ENCODE measurements at places on chromosomes 11 and 22.

DNA sequence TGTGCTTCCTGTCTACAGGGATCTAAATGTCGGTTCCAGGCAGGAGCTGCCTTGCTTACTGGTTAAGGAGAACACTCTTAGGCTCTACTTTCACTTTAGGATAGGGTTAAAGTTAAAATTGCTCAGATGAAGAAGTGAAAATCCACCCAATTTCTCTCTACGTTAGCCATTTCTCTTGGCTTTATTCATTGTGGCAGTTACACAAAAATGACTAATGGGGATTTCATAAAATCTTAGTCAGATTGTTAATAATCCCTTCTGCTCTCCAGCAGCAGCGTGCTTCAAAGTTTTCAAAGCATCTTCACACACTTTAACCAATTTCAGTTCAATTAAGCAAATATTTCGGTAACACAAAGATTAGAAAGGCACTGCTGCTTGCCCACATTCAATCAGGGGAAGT is 58.4 kb upstream of the RCN1 start:
- no peak for DNase-seq

- no peak for DNase-seq
Observed at GRCh38 chr11:655036-655726, 18.1 kb downstream of the DRD4 start.

DNA sequence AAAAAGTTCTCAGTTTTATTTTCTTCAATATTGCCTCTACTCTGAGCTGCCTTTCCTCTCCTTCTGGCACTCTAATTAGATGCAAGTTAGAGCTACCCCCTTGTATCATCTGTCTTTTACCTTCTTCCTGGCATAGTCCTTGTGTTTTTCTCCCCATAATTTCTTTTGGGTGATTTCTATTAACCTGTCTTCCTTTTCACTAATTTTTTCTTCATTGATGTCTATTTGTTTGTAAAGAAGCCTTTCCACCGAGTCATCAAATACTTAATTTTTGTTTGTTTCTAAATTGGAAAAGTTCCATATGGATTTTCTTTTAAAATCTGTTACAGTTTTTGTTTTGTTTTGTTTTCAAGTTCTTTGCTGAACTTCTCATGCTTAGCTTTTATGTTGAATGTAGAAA is 558.1 kb downstream of the TBC1D22A start:
- DNase-seq = no peak

DNA sequence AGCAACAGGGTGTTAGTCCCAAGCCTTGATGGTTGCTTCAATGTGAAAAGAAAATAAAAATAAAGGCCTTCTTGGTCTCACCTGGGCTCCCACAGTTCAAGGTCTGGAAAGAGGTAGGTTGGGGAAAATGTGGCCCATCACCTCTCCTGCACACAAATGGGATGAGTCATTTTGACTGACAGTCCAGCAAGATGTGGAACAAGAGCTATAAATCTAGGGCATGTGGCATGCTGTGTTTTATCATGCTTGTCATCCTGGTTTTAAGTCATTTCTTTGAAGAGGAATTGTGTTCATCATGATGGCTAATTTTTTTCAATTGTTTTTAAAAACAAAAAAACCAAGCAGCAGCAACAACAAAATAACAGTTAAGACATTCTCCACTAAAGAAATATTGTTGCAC is 503.7 kb downstream of the NTM start:
- no peak for DNase-seq

DNA sequence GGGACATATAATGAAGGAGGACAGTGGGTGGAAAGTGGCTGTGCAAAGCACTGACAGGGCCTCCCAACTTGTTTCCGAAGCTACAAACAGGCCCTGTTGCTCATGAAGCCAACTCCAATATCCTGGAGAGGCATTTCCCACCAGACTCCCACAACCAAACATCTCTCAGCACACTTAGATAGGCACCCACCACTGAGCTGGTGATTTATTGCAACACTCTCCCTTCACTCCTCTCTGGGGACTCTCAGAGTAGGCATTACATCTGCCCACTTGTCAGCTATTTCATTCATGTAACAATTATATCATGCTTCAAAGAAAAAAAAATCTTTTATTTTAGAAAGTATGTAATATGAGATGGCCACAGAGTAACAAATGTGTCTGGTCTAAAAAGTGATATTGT is 32.1 kb upstream of the PPP2R1B start:
- DNase-seq = no peak

- DNase-seq = no peak
Observed at GRCh38 chr22:28175730-28176492, 256.9 kb upstream of the PITPNB start.

DNA sequence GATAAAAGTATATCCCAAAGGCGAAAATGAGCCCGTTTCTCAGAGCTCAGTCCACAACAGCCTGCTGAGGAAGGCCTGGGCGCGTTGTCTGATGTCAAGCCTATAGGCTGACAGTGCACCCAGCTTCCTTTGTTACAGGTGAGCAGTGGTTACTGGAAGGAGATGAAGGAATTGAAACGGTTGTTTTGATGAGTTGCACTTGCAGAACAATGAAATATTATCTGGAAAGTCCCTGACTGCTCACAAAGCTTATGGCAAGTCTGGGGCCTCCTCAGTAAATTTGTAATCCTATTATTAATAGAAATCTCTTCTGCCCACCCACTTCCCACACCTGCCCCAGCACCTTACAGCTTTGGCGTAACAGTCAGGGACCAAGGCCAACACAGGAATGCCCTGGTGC is 77.8 kb downstream of the C11orf91 start:
- no peak for DNase-seq

GRCh38 chr22:48091060-48091650 is 1328.7 kb downstream of the TBC1D22A start:
- no peak for DNase-seq

DNA sequence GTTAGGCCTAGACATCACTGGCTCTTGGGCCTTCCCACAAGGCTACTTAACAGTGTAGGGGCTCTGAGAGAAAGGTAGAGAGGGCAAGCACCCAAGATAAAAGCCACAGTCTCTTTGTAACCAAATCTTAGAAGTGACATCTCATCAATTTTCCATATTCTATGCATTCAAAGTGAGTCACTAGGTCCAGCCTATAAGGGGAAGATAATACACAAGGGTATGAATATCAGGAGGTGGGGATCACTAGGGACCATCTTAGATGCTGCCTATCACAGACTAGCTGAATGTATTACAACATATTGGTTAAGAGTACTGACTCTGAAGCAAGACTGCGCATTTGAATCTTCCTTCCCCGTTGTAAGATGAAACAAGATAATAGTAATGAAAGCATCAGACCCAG is 144.1 kb downstream of the RBFOX2 start:
- DNase-seq = no peak

GRCh38 chr11:94477624-94478023 is 16.0 kb downstream of the MRE11 start:
- DNase-seq = no peak

- no peak for DNase-seq
Observed at GRCh38 chr11:112511271-112511670, 250.6 kb upstream of the PLET1 start.

DNA sequence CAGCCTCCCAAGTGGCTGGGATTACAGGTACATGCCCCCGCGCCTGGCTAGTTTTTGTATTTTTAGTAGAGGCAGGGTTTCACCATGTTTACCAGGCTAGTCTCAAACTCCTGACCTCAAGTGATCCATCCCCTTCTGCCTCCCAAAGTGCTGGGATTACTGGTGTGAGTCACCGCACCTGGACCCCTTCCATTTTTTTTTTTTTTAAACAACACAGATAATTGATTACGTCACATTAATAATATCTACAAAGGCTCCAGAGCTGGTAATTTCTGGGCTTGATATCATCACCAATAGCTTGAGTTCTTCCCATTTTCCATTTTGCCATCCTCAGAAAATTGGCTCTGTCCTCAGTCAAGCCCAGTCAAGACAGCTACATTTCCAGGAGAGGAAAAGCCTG is 7.2 kb downstream of the TTLL1 start:
- DNase-seq = no peak

- no peak for DNase-seq
Observed at GRCh38 chr11:122395282-122395681, 260.2 kb upstream of the UBASH3B start.

DNA sequence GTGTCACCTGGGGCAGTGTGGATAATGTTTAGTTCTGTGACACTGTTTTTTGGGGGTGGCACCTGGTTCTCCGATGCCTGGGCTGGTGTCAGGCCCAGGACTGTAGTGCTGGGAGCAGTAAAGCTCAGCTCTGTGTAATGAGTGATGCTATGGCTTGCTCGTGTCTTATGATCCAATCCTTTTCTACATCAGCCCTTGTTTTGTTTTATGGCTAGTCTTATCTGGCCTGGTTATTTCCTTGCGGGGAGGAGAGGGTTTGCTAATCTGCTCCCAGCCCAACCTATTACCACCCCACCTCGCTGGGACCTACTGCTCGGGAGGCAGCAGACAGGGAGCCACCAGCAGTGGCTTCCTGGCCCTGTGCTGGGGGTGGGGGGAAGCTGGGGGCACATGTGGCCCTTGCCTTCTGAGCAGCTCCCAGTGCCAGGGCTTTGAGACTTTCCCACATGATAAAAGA is 35.0 kb upstream of the TPBGL start:
- no peak for DNase-seq

- no peak for DNase-seq
Observed at GRCh38 chr11:13343931-13344717, 66.5 kb downstream of the BMAL1 start.

DNA sequence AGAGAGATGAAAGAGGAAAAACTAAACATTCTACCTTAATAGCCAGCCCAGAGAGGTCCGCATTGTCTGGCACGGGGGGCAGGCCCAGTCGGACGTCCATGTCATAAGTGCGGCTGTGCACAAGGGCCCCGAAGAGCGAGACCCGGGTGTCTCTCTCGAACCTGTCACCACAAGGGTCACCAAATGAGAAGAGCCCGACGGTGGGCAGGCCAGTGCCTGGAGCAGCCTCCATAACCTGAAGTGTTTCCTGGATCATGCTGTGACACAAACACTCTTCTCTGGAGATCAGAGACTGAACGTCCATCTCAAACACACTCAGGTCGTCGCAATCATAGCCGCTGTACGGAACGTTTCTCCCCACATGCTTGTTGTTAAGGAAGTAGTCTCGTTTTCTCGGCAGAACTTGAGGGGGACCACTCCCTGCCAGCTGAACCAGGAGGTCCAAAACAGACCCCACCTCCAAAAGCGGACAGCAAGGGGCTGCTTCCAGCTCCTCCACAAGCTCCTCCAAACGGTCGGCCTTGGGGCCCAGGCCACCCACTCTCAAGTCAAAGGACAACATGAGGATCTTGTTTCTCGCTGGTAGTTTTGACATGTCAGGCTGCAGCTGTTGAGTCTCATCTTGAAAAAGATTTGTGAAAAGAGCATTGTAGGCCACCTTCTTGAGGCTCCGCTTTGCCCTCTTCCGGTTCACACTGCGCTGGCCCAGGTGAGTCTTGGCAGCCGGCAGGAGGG is 971 bp downstream of the TUBGCP6 start:
- DNase-seq = no peak

DNA sequence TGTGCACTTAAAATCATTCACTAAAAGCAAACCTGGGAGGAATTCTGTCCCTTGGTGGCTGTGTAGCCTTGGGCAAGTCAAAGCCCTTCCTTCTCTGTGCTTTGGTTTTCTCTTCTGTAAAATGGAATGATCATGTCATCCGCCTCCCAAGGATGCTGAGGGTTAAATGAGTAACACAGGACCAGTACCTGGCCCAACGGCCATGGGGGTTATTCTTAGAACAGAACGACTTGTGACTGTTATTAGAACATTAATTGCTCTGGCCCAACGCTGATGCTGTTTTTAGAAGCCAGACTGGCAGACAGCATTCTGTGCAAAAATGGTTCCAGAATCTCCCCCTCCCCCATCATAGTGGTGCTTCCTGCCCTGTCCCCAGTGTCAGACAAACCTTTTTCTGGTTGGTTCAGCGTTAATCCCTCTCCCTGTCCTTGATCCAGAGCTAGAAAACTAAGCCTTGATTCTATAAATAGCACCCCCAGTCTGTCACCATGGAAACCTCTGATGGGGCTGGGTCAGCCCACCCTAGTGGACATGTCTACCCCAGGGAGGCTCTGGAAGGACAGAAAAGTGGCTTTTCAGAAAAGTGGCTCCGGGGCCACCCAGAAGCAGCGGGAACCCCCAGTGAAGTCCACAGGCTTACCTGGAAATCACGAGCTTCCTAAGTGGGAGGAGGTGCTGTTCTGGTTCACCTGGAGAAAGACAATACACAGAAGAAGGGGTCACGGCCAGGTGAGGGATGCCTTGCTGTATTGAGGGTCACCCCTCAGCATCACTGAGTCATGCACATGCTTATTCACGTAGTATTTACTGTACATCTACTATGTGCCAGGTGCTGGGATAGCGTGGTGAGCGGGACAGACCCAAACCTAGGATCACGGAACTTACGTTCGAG is 15.5 kb upstream of the TFIP11 start:
- DNase-seq = peak; percentile 16

GRCh38 chr11:75272821-75273301 is 32.3 kb downstream of the TPBGL start:
- no peak for DNase-seq

DNA sequence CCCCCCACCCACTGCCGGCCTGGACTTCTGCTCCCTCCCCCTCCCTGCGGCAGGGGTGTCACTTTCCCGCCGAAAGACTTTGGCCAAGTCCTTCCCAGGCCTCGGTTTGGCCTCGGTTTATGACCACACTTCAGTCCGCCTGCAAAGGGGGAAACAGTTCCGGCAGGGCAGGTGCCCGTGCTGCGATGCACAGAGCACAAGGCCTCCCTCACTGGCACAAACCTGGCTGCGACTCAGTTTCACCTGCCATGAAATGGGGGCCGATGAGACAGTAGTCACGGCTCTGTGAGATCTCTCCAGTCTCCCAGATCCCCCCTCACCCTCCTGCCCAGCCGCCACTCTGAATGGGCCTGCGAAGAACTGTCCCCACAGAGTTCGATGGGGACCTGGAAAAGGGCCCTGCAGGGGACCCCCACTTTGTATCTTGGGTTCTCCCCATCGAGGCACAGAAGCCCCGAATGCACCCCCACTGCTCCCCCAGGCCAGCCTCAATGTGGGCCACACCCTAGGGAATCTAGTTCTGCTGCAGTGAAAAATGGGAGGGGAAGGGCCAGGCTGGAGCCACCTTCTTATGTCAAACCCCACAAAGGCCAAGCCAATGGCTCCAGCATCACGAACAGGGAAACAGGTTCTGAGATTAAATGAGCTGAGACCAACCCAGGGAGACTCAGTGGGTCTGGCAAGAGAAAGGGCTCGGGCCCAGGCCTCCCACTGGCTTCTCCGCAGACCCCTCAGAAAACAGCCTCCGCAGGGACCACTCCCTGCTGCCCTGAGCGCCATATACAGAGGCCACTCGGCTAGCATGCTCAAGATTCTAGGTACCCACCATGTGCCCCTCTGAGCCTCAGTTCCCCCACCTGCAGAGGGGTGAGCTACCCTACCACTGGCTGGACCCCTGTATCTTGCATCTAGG is 29.0 kb downstream of the ARVCF start:
- DNase-seq = no peak
